Activated CD4-positive, alpha-beta T cell treated with anti-CD3 and anti-CD28 coated beads, Interleukin-2, amount 50 U/mL, for 16 hours (primary cell): ENCODE measurements at places on chromosomes 1 and 21.

DNA sequence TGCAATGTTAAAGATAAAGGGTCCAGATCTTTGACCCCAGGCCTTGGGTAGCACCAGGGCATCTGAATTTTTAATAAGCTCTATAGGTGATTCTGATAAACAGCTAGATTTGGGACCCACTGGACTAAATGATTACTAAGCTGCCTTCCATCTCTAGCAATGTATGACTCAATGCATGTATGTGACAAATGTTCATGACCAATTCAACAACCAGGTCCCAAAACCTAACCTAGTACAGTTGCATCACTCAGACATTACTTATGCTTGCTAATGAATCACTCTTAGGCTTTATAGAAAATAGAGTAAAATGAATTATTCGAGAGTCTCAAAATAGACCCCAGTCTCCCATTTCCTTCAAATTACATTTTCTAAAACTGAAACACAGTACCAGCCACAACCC lies 35.5 kb downstream of the RCAN1 start:
- peak; percentile 27 for DNase-seq

- no peak for DNase-seq
Measured at GRCh38 chr1:116334868-116335635, 38.0 kb upstream of the ATP1A1 start.

DNA sequence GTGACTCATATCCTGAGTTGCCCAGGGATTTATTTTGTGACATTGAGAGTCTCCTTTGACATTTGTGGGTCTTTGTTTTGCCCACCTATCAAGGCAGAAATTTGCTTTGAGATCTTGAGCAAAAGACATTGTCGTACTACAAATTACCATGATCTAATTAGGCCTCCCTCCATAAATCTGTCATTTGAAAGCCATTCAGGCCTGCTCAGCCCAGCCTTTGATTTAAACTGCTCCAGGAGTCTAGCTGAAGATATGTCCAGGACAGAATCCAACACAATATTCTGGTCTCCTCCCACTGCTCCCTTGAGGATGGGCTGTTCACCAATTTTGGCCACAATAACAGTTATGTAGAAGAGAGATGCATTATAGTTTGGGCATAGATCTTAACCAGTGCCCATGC lies 86.7 kb downstream of the PROX1 start:
- no peak for DNase-seq

DNA sequence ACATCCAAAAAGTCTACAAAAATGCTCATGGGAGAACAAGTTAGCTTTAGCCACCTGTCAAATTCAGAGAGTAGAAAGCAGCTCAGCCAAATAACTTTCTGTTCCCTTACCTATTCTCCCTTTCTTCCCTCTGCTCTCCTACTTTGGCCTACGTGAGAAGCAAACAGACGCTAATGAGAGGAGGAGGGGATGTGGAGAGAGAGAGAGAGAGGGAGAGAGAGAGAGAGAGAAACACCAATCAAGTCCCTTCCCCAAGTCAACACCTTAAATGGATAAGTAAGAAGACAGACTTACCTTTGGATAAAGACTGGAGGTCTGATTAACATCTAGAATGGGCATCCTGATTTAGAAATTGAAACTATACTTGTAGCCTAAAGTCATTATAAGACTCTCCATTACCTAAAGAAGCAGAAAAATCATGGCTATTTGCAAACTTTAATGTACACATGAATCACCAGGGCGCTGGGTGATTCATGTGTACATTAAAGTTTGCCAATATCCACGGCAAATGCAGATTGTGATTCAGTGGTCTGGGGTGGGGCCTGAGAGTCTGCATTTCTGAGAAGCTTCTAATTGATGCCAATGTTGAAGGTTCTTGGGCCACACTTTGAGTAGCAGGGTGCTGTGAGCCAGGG lies 13.1 kb upstream of the DUSP12 start:
- DNase-seq: peak; percentile 37

GRCh38 chr1:115496904-115497527 lies 144.8 kb upstream of the VANGL1 start:
- DNase-seq: no peak

- DNase-seq: peak; percentile 36
Measured at GRCh38 chr1:220803401-220804201, 16.9 kb downstream of the MTARC1 start.

DNA sequence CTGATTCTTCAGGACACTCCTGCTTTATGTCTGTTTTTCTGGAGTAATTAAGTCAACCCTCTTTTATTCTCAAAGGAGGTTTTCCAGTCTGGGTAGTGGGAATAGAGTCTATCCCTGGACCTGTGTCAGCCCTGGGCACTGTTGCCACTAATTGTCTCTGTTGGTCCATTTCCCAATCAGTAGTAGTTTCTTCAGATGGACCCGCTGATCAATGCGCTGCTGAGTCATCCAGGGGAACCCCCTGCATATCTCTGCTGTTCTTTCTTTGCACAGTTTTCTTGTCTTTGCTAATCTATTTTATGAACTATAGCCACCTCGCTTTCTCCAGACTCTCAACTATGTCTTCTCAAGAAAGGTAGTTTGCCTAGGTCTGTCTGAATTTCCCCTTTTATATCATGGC lies 82.5 kb downstream of the TNNI3K start:
- no peak for DNase-seq

DNA sequence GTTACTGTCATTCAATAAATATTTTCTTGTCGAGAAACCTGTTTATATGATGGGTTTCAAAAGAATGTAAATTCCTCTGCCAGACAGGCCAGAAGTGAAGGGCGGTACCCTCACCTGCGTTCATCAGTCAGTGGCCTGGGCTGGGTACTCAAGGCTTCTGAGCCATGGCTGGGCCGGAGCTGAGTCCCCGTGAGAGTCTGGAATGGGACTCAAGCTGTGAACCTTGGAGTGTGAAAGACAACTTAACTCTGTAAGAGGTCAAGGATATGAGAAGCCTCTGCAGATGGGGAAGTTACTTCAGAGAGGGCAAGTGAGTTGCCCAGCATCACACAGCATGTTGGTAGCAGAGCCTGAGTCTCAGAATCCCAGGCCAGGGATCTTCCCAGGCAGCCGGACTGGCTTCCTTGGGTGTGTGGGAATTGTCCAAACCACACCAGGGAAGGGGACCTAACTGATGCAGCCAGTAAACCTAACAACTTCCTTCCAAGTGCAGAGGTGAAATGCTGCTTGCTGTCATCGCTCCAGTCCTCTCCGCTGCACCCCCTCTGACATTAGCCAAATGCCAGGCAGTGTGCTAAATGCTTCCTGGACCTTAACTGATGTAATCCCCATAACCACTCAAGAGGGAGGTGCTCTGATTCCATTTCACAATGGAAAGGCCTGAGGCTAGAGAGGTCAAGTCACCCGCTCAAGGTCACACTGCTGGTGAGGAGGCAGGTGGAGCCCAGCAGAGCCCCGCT lies 4.8 kb downstream of the DISP3 start:
- no peak for DNase-seq

GRCh38 chr1:200317236-200317635 lies 92.6 kb downstream of the ZNF281 start:
- no peak for DNase-seq

DNA sequence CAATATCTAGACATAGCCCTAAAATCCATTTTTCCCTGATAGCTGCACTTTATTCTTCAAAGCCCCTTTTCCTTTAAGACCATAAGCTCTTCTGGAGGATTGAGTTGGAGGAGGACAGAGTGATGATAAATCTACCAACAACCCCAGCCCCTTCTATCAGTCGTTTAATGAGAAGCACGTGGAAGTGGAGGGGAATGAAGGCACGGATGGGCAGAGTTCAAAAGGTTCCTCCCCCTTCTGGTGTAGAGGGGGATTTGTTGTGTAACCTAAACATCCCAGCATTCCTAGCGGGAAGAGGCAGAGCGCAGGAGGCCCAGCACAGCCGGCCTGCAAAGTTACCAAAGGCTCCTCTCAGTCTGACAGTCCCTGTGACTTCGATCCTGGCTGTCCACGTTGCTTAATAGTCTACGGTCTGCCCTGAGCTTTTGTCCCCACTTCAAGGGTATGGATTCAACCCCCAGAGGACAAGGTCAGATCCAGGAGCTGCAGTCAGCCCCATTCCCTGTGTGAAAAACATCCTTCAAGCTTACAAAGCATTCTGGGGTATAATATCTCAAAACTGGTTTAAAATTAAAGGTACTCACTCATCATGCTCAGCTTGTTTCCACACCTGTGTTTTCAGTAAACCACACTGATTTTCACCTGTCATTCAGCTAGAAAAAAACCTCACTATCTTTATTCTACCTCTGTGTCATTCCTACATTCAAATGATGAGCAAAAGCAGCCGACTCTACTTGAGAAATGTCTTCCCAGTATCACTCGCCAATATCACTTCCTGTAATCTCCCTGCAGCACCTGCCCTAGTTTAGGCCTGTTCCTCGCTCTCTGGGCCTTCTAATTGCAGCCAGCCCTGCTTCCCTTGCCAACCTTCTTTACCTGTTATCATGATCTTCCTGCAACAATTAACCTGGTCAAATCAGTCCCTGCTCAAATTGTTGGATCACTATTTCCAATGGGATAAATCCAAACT lies 117.9 kb downstream of the PLPP3 start:
- no peak for DNase-seq

- DNase-seq: no peak
Measured at GRCh38 chr1:66332548-66332901, 201.4 kb upstream of the SGIP1 start.

- no peak for DNase-seq
Measured at GRCh38 chr1:15797614-15798390, 9.6 kb downstream of the UQCRHL start.

GRCh38 chr1:18651713-18652112 lies 21.1 kb downstream of the PAX7 start:
- no peak for DNase-seq

DNA sequence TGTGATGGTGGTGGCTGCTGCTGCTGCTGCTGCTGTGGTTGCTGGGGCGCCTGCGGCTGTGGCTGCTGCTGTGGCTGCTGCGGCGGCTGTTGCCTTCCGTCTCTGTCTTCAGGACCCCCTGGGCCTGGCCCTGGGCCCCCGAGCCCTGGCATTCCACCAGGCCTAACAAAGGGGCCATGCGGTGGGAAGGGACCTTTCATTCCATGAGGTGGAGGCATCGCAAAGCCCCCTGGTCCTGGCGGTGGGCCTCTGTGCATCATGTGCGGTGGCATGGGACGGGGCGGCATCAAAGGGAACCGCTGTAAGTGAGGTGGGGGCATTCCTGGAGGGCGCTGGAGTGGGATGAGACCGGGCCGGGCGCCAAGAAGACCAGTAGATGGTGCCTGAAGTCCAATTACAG lies 12.4 kb downstream of the SOD1 start:
- no peak for DNase-seq

DNA sequence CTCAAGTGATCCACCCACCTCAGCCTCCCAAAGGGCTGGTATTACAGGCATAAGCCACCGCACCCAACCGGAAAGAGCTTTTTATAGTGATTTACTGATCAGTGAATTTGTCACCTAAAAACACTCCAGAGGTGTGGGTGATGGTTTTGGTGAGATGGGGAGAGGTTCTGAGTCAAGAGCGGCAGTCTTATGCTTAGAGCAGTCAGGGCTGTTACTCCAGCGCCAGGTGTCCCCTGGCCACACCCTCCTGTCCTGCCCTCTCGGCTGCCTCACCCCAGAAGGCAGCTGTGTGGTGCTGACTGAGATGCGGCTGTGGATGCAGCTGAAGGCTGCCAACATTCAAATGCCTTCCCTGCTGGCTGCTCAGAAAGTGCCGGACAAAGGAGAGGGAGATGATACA lies 94.5 kb upstream of the LPGAT1 start:
- no peak for DNase-seq

- no peak for DNase-seq
Measured at GRCh38 chr1:204463125-204464060, 31.2 kb downstream of the PIK3C2B start.

DNA sequence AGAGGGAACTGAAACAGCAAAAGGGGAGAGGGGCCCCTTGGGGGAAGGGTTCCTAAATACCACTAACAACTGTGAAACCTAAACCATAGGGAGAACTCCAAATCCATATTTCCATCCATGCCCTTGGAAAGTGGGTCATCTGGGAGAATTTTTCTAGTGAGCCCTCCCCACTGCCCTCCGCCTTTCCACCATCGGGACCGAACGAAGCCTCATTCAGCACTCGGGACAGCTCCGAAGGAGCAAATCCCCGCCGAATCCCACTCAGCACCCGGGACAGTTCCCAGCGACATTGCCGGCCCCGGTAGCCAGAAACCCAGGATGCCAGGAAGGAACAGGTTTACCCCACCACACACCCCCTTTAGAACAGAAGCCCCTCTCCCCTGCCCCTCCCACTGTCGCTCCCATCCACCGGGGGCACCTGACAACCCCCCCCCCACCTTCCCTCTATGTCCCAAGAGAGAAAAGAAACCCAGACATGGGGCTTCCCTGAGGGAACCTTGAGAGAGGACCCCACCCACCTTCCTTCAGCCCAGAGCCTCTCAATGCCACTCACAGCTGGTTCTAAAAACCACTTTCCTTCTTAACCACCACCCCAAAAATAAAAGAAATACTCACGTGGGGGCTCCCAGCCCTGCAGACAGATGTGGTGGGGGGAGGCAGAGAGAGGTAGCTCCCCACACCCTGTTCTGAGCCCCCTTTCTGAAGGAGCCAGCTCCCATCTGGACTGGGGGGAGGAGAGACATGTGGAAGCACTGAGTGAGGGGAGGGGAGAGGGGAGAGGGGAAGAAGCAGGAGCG lies 4.5 kb downstream of the DLGAP3 start:
- peak; percentile 38 for DNase-seq

DNA sequence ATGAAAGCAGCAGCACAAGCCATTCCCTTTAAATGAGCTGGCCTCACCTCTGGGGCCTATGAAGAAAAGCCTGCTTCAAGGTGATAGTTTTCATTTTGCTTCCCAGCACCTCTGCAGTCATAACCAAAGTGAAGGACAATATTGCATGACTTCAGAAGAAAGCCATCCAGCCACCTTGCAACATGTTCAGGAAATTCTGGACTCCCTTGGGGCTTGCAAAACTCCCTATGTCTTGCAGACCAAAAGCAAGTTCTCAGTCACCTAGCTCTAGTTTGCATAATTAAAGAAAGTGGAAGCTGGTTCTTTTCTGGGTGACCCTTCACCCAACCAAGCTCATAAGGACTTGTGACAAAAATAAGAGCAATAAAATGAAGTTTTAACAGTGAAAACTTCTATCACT lies 87.6 kb downstream of the GFI1 start:
- DNase-seq: no peak

DNA sequence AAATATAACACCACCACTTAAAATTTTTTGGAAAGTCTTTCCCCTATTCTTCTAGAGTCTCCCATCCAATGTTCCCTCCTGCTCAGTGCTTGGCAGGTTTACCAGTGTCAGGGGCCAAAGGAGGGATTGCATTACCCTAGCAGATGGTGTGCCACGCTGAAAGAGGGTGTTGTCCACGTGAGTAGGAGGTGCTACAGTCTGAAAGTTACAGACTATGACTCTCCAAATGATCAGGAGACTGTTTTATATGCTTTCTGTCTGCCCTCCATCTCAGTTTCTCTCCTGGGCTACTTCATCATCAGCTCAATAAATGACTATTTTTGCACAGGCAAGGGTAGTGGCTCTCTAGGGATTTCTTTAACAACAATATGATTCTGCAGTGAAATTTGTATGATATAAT lies 31.3 kb upstream of the ANGPTL7 start:
- no peak for DNase-seq

GRCh38 chr1:1091344-1092148 lies 17.4 kb upstream of the RNF223 start:
- DNase-seq: no peak
